ENCODE measurements at places on chromosomes 2 and 18. TPM values are rescaled to one million over a fixed set of nuclear protein-coding genes. Genes with fewer than 3 reads are reported as not detected.

LYG2 gene
- not detected for total RNA-seq

EML6 gene
- total RNA-seq: 133 TPM

DYNAP gene
- total RNA-seq: not detected

DPYSL5 gene
- total RNA-seq: not detected

DSEL gene
- total RNA-seq: not detected

SFTPB gene
- not detected for total RNA-seq

- peaks cover 18% of the 10 kb centered on the region for H3K4me1 ChIP-seq
- peak; percentile 54 for DNase-seq
- H3K27me3 ChIP-seq: no peaks in the 10 kb centered on the region
- no peaks in the 10 kb centered on the region for H3K36me3 ChIP-seq
- no peak overlapping the region for H3K4me3 ChIP-seq
- H3K27ac ChIP-seq: no peak overlapping the region
These were observed 88.0 kb downstream of the C1D start for GRCh38 chr2:67974559-67975430.

- H3K4me3 ChIP-seq: no peak overlapping the region
- peaks cover 4% of the 10 kb centered on the region for H3K4me1 ChIP-seq
- H3K36me3 ChIP-seq: no peaks in the 10 kb centered on the region
These were observed 57.6 kb downstream of the SFXN5 start for GRCh38 chr2:73013936-73014335.

- peak; percentile 67 for DNase-seq
- H3K27me3 ChIP-seq: no peaks in the 10 kb centered on the region
- H3K4me1 ChIP-seq: no peaks in the 10 kb centered on the region
- H3K27ac ChIP-seq: no peak overlapping the region
These were observed 2.7 kb downstream of the CDH7 start for GRCh38 chr18:65753520-65753919.

GRCh38 chr2:66872081-66872985 is 437.4 kb downstream of the MEIS1 start:
- no peak overlapping the region for H3K4me3 ChIP-seq
- H3K27me3 ChIP-seq: no peaks in the 10 kb centered on the region
- H3K36me3 ChIP-seq: no peaks in the 10 kb centered on the region
- H3K4me1 ChIP-seq: no peaks in the 10 kb centered on the region
- no peak for DNase-seq
- no peak overlapping the region for H3K27ac ChIP-seq

DNA sequence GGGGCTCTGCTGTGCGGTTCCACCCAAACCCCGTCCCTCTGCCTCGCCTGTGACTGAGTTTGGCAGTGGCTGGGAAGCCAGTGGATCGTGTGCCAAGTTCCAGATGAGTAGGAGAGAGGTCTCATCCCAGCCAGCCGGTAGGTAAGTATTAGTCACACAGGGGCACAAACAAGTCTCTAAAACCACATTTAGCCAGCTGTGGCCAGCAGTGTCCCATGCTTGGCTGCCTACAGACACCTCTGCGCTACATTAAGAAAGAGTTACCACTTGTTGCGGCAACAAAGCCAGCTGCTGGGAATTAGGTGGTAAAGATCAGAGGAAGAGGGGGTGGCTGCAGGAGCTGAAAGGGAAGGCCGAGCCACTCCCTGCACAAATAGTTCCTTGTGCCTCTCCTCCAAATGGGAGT is 81.2 kb downstream of the GATA6 start:
- no peak overlapping the region for H3K27ac ChIP-seq
- peak; percentile 23 for DNase-seq
- no peaks in the 10 kb centered on the region for H3K36me3 ChIP-seq
- no peak overlapping the region for H3K4me3 ChIP-seq
- no peaks in the 10 kb centered on the region for H3K27me3 ChIP-seq

- H3K27me3 ChIP-seq: no peaks in the 10 kb centered on the region
- no peaks in the 10 kb centered on the region for H3K36me3 ChIP-seq
- peak; percentile 77 for DNase-seq
- no peak overlapping the region for H3K27ac ChIP-seq
- H3K4me1 ChIP-seq: no peaks in the 10 kb centered on the region
These were observed 98.9 kb upstream of the GLS start for GRCh38 chr2:190781604-190782198.

DNA sequence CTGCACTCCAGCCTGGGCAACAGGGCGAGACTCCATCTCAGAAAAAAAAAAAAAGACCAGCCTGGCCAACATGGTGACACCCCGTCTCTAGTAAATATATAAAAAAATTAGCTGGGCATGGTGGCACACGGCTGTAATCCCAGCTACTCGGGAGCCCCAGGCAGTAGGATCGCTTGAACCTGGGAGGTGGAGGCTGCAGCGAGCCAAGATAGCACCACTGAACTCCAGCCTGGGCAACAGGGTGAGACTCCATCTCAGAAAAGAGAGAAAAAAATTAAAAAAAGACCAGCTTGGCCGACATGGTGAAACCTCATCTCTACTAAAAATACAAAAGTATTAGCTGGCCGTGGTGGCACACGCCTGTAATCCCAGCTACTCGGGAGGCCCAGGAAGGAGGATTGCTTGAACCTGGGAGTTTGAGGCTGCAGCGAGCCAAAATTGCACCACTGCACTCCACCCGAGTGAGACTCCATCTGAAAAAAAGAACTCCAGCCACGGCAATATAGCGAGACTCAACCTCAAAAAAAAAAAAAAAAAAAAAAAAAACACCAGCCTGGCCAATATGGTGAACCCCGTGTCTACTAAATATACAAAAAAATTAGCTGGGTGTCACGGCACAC is 346.1 kb upstream of the PLGLB2 start:
- no peaks in the 10 kb centered on the region for H3K36me3 ChIP-seq
- no peak overlapping the region for H3K27ac ChIP-seq
- H3K4me3 ChIP-seq: no peak overlapping the region
- no peaks in the 10 kb centered on the region for H3K4me1 ChIP-seq
- no peaks in the 10 kb centered on the region for H3K27me3 ChIP-seq

DNA sequence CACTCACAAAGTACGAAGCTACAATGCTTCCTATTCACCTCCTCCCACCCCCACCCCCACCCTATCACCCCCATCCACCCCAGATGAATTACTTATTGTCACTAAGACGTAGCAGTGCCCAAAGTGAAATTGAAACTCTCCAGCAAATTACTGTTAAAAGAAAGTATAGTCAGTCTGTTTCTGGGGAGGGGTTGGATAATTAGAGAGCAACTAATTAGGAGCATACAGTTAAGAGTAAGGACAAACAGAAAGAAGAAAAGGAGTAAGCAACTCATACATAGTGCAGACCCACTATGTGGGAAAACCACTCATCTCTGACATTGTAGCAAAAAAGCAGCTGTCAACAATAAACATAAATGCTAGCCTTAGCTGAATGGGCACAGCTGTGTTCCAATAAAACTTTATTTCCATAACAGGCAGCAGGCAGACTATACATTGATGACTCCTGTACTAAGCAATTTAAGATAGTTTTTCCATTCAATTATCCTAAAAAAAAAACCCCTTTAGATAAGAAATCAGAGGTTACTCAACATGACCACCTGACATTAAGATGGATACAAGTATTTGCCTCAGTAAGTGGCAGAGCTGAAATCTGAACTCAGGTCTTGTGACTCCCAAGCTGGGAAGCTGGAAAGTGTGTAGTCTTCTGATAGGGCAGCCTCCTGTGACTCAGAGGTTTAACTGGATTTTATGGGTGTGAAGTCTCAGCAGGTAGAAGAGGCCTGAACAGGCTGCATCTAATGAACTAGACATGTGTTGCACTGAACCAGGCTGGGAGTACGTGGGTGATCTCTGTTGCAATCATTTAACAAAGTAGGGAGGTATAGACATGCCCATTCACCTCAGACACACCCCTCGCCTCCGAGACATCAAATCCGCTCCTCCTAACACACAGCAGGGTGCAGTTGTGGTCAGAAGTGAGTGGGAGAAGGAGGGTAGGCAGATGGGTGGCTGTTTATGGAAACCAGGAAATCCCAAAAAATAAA is 171.8 kb upstream of the KLF7 start:
- H3K36me3 ChIP-seq: no peaks in the 10 kb centered on the region
- H3K27ac ChIP-seq: no peak overlapping the region
- H3K4me1 ChIP-seq: peaks cover 36% of the 10 kb centered on the region
- H3K27me3 ChIP-seq: no peaks in the 10 kb centered on the region
- no peak overlapping the region for H3K4me3 ChIP-seq
- no peak for DNase-seq

DNA sequence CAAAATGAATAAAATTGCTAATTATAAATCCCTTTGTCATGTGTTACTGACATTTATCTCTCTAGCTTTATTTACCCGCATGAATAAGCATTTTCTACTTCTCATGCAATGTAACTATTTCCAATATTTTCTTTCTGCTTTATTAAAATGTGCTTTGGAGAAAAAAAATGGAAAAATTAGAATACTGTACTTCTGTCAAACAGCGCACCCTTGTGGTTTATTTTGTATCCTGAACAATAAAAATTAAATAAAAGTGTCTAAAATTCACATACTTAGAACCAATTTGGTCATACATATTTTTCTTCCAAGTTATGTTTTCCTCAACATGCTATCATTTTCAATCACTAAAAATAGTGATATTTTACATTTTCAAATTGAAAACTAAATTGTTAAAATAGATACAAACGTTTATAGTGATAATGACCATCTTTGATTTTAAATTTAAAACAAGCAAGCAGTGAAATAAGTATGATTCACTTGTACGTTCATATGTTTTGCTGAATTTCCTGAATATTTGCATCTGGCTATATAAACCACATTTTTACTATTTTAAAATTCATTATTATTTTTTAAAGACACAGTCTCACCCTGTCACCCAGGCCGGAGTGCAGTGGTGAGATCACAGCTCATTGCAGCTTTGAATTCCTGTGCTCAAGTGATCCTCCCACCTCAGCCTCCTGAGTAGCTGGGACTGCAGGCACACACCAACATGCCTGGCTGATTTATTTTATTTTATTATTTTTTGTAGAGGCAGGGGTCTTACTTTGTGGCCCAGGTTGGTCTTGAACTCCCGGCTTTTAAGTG is 95.9 kb upstream of the GRB14 start:
- DNase-seq: peak; percentile 64
- H3K27ac ChIP-seq: no peak overlapping the region
- H3K27me3 ChIP-seq: no peaks in the 10 kb centered on the region
- no peaks in the 10 kb centered on the region for H3K36me3 ChIP-seq
- no peaks in the 10 kb centered on the region for H3K4me1 ChIP-seq

DNA sequence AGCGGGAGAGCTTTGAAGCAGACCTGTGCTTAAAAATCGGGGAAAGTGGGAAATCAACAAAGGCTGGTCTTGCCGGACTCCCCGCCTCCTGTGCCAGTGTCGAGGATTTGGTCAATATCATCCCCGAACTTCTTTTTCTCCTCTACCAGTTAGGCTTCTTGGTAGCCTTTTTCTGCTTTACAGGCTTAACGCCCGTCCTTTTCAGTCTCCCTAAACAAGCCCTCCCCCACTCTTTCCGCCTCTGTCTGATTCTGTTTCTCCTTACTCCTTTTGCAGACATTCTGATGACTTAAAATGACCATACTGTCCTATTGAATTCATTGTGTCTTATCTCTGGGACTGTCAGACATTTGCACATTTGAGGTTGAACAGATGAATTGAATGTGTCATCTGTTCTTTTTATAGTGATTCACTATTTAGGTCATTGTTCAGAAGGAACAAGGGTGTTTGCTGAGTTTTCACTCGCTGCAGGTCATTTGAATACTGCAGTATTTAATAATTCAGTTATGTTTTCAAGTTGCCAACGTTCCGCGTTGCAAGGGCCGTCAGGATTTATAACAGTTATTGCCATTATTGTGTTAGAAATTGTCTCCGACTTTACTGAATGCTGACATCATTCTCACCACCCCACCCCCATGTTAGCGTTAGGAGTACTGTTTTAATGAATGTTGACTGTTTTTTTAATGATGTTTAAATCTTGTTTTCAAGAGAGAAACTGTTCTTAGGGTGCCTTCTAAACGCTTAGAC is 1.1 kb downstream of the ITGAV start:
- H3K27ac ChIP-seq: no peak overlapping the region
- DNase-seq: no peak
- H3K4me1 ChIP-seq: peaks cover 19% of the 10 kb centered on the region
- H3K27me3 ChIP-seq: peaks cover 4% of the 10 kb centered on the region
- peak overlapping the region; percentile 77 for H3K4me3 ChIP-seq

DNA sequence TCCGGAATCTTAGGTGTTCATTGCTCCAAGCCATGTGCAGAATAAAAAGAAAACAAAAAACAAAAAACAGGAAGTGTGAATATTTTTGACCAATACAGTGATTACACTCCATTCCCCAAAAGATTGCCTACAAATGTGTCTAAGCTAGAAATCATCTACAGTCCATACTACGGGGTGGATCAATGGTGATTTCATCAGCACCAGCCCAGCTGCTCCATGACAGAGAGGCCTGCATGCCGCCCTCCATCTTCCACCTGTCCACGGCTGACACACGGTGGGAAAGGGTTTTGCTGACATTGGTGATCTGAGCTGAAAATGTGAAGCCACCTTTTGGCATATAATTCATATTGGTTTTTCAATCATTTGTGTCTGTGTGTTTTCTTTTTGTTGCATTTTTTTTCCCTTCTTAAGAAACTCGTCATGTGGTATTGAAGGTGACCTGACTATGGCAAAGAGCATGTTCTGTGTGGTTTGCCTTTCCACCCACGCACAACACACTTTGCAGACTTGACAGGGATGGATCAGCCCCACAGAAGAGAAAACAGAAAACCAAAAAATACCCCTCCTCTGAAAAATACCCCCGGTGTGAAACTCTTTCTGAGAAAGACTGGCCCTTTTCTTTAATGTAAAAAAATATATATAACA is 533.1 kb downstream of the RNF144A start:
- no peak overlapping the region for H3K27ac ChIP-seq
- DNase-seq: no peak
- no peaks in the 10 kb centered on the region for H3K36me3 ChIP-seq
- no peaks in the 10 kb centered on the region for H3K27me3 ChIP-seq
- no peaks in the 10 kb centered on the region for H3K4me1 ChIP-seq

GRCh38 chr2:47695800-47696477 is 87.0 kb upstream of the MSH6 start:
- H3K4me3 ChIP-seq: peak overlapping the region; percentile 68
- peaks cover 91% of the 10 kb centered on the region for H3K4me1 ChIP-seq
- no peaks in the 10 kb centered on the region for H3K36me3 ChIP-seq

DNA sequence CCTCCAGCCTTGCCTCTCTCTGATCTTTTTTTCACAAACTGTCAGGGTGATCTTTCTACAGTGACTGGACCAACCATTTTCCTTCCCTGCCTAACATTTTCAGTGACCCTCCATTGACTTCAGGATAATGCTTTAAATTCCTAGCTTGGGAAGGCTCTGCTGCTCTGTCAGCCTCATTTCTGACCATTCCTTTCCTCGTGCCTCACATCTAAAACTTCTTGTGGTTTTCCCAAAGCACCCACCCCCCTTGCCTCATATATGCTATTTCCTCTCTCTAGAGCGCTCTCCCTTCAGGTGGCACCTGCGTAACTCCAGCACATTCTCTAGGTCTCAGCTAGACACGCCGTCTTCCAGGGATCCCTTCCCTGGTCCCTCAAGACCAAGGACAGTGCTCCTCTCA is 37.2 kb downstream of the DRC1 start:
- no peak overlapping the region for H3K27ac ChIP-seq
- DNase-seq: no peak
- H3K4me1 ChIP-seq: no peaks in the 10 kb centered on the region
- H3K27me3 ChIP-seq: no peaks in the 10 kb centered on the region

GRCh38 chr2:6822406-6822805 is 43.3 kb downstream of the CMPK2 start:
- H3K4me3 ChIP-seq: no peak overlapping the region
- DNase-seq: no peak
- H3K4me1 ChIP-seq: peaks cover 96% of the 10 kb centered on the region
- no peaks in the 10 kb centered on the region for H3K27me3 ChIP-seq
- no peaks in the 10 kb centered on the region for H3K36me3 ChIP-seq

GRCh38 chr18:58413667-58414628 is 214.9 kb downstream of the ALPK2 start:
- H3K4me1 ChIP-seq: no peaks in the 10 kb centered on the region
- no peak for DNase-seq
- no peaks in the 10 kb centered on the region for H3K36me3 ChIP-seq
- no peak overlapping the region for H3K4me3 ChIP-seq

All from Karpas-422 (cell line).